ENCODE measurements at places on chromosomes 3 and 15.

GRCh38 chr3:10515396-10515795, 10.0 kb upstream of the ATP2B2 start:
- no peaks in the 10 kb centered on the region for H3K4me1 ChIP-seq
- H3K4me3 ChIP-seq: no peak overlapping the region
- H3K36me3 ChIP-seq: no peaks in the 10 kb centered on the region
- DNase-seq: no peak
- no peaks in the 10 kb centered on the region for H3K27me3 ChIP-seq

DNA sequence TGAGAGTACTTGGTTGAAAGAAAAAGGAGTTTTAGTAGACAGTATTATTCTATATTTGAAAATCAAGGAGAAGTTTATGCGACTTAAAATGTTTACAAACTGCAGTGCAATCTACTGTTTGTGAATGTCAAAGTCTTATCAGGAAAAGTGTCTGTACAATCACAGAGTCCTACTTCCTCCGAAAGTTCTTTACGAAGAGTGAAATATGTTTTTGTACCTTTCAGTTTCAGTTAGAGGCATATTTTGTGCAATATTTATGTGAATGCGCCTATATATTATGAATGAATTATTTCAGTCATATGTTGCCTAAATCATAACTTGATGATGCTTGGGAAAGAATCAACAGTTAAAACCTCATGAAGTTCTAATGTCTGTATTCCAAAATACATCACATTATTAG, 31.5 kb downstream of the NGRN start:
- DNase-seq: no peak
- H3K36me3 ChIP-seq: no peaks in the 10 kb centered on the region
- no peak overlapping the region for H3K4me3 ChIP-seq
- H3K27ac ChIP-seq: no peak overlapping the region
- H3K4me1 ChIP-seq: peaks cover 4% of the 10 kb centered on the region
- H3K27me3 ChIP-seq: no peaks in the 10 kb centered on the region

- DNase-seq: no peak
- H3K4me1 ChIP-seq: peaks cover 9% of the 10 kb centered on the region
- H3K27ac ChIP-seq: no peak overlapping the region
- no peaks in the 10 kb centered on the region for H3K27me3 ChIP-seq
Measured at GRCh38 chr15:90889736-90890456, 5.6 kb downstream of the FES start.

DNA sequence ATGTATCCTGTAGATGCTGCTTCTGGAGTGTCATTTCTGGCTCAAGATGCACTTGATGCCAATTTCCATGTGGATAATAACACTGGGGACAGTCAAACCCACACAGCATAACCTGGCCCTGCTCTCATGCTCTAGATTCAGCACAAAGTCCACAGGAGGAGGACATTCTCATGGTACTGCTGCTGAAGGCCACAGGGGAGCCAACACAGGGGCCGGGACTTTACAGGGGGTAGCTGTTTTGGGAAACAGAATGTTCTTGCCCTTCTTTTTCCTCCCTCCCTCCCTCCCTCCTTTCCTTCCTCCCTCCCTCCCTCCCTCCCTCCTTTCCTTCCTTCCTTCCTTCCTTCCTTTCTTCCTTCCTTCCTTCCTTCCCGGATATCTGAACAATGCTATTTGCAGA, 477.4 kb downstream of the PDCD6IP start:
- no peaks in the 10 kb centered on the region for H3K4me1 ChIP-seq
- H3K4me3 ChIP-seq: no peak overlapping the region
- DNase-seq: no peak
- no peaks in the 10 kb centered on the region for H3K27me3 ChIP-seq
- no peaks in the 10 kb centered on the region for H3K36me3 ChIP-seq

DNA sequence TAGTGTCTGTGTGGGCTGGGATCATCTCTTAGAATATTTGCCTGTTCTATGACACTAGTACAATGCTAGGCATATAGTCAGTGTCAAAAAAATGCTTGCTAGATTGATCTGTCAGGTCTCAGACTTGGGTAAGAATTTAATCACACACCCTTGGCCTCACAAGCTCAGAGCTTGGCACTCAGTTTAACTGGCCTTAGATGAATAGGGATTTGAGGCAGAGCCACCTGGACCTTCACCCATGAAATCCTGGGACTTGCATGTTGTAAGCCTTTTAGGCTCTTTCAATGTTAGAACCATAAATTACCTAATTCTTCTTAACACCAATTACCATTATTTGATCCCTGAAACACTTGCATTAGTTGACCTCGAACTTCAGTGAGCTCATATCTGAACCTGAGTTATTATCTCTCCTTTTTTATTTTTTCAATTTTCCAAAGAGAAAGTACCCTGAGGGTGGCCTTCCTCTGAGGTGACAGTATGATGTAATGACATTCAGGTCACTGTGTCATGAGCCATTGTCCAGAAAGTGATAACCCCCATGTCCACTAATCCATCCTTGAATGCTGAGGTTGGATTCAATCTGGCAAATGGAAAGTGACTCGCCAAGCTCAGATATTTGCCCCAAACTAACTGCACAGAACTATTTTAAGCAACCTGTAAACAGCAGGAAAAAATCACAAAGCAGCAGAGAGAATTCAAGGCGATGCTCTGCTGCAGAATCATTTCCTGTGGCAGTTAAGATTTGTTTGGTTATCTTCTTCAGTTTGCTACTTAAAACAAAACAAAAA, 615.2 kb upstream of the NR2F2 start:
- H3K27me3 ChIP-seq: no peaks in the 10 kb centered on the region
- no peaks in the 10 kb centered on the region for H3K4me1 ChIP-seq
- DNase-seq: no peak

DNA sequence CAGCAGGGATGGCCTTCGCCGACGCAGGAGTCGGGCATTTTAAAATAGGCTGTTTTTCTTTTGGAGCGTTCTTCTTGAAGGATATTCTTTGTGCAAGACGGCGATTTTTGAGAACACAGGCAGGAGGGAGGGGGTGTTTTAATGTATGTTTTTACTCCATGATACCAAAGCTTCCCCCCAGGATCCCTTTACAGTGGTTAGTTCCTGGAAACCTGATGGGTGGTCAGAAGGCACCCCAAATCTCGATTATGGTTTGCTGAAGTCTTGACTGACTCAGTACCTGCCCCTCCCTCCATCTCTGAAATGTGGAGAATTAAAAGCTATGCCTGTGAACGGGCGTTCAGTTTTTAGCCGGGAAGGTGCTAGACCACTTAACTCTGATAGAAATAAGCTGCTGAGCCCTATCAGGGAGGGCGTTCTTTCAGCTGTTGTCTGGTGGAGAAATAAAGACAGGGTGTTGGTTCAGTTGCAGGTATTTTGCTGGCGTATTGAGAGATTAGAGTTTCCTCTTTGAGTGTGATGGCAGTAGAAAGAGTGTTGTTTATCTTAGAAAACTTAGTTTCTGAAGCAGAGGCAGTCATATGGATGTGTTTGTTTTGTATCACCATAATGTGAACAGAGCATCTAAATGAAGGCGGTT, 3.4 kb downstream of the IGF1R start:
- H3K4me1 ChIP-seq: peaks cover 14% of the 10 kb centered on the region
- H3K4me3 ChIP-seq: peak overlapping the region; percentile 67
- DNase-seq: peak; percentile 48
- peaks cover 10% of the 10 kb centered on the region for H3K27me3 ChIP-seq
- H3K36me3 ChIP-seq: no peaks in the 10 kb centered on the region

DNA sequence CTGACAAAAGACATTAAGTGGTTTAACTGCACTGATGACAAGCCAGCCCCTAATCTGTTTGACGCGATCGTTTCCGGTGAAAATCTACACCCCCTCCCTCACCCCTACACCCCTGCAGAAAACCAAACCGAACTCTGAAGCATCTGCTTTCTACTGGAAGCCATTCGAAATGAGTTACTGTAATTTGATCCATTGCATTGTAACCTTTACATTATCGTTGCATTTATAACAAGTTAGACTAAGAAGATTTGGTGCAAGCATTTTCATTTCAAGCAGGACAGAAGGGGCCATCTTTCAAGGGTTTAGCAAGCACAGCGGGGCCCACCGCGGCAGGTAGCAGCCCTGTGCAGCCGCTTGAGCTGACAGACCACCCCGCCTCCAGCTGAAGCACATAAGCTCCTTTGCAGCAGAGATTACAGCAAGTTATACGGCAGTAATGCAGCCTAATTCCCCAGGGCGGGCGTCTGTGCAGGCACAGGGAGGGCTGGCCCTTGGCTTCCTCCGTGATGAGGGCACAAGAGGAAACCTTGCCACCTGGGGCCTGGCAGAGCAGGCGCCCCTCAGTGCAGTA, 79.3 kb downstream of the CHSY1 start:
- DNase-seq: no peak
- H3K4me3 ChIP-seq: no peak overlapping the region
- peaks cover 15% of the 10 kb centered on the region for H3K4me1 ChIP-seq
- peaks cover 2% of the 10 kb centered on the region for H3K36me3 ChIP-seq

Measured in CD8-positive, alpha-beta memory T cell (primary cell).